GM20000 (cell line): ENCODE measurements at places on chromosomes 3 and 15.
A peak's percentile ranks its signal among the peaks of the same experiment; 100 is the strongest.

DNA sequence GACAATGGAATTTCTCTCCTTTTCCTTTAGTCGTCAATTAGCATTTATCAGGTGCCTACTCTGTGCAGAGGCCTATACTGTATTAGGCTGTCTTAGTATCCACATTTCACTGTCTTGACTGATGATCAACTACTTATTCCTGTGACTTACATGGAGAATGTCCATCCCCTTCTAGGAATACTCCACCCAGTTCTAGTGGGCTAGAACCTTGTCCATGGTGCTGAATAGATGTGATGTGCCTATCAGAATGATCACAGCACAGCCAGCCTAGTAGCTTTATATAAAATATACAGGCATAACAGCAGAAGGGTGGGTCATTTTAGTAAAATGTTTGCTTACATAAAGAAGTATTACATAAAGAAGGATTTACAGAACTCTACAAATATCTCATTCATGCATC, 621.4 kb downstream of the PDCD6IP start:
- DNase-seq, result no peak

- no peak for DNase-seq
Observed at GRCh38 chr15:81224232-81224631, 27.6 kb downstream of the IL16 start.

DNA sequence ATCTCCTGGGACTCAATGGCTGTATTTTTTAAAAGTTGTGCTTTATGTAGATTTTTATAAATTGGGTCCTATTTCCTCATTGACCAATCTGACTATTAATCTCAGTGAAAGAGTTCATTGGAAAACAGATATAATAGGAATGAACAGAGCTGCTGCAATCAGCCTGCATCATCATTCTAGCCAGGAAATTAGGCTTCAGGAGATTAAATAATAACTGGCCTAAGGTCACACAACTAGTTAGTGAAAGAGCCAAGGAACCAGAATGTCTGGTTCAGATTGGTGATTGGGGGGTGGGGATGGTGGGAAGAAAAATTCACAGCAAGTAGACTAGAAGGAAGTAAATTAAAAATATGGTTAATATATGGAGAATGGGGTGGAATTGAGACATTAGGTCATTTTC, 180.9 kb upstream of the ROPN1 start:
- DNase-seq, result no peak

DNA sequence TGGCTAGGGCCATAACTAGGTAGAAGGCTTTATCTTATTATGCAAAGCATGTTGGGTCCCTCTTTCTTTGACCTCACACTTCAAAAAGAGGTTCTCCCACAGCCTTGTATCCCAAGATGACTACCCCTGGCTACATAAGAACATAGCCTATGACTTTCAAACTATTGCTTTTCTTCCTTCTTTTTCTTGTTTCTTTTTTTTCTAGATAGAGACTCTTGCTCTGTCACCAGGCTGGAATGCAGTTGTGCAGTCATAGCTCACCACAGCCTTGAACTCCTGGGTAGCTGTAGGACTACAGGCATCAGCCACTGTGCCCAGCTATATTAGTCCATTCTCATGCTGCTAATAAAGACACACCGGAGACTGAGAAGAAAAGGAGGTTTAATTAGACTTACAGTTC, 47.2 kb downstream of the DIPK2A start:
- no peak for DNase-seq

DNA sequence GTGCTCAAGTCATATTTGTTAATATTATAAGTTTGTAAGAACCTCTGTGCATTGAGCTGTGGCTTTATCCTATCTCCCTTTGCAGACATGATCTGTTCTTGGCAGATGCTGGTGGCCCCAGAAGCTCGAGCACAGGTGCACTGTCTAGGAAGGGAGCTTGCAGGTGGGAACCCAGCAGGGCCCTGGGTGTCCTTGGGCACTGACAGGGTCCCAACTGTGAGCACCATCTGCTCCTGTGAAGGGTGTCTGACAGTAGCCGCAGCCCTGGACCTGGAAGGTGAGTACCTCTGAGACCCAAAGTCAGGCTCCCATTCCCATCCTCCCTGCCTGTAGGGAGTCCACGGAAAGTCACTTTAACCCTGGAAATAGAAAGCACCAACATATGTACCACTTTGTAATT, 2.4 kb upstream of the REC114 start:
- no peak for DNase-seq

DNA sequence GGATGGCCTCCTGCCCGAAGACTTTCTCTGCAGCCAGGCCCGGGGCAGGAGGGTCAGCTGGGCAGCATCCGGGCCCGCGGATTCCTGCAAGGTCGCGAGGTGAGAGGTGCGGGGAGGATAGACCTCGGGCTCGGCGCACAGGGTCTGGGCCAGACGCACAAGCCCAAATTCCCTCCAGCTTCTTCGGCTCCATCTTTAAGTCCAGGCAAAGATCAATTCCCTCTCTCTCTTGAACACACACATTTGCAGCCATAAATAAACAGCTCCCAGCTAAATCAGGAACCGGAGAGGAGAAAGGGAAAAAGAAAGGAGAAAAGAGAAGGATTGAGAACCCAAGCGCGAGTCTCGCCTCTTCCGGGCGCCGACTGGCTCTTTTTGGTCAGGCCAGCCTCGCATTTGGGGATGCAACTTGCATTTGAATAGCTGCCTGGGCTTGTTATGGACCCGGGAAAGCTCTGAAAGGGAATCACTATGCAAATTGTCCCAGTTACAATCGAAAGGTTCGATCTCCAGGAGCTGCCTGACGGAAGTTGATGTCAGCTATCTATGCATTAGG, 14.5 kb upstream of the ONECUT1 start:
- peak; percentile 33 for DNase-seq

DNA sequence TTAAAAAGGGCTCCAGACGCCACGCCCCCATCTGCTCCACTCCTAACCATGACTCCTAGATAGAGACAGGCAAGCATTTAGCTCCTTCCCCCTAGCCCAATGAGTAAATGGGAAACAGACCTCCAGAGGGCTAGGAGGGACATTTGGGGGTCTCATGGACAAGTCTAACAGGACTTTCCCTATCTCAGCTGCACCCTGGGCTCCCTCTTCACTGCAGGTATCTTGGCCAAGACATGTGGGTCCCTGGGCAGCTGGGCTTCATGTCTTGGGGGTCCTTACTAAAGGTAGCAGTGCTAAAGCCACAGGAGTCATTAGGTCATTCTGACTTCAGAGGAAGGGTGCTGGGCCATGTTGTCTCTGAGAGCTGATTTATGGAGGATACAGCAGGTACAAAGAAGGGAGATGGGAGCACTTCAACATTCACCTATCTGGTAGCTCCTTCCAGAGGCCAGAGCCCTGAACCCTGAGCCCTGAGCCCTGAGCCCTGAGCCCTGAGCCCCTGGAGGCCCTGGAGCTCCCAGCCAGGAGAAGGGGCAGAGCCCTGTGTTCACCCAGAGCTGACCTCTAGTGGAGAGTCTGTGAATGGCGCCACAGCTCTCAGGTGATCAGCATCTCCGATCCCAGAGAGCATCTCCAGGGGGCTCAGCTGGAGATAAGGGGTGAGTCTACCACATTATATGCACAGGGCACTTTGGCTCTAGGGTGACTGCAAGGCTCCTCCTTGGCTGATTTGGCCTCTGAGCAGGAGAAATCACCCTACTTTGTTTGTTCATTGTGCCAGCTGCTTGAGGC, 40.1 kb upstream of the EPHB1 start:
- peak; percentile 60 for DNase-seq

DNA sequence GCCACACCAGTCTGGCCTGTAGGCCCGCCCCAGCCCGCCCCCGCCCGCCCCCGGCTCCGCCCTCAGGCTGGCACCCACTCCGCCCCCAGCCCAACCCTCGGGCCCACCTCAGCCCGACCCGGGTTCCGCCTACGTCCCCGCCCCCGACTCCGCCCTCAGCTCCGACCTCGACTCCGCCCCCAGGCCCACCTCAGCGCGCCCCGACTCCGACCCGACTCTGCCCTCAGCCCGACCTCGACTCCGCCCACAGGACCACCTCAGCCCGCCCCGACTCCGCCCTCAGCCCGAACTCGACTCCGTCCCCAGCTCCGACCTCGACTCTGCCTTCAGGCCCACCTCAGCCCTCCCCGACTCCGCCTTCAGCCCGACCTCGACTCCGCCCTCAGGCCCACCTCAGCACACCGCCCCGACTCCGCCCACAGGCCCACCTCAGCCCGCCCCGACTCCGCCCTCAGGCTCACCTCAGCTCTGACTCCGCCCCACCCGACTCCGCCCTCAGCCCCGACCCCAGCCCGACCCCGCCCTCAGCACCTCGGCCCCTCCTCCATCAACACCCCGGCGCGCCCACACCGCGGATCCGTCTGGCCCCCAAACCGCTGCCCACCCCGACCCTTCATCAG, at the start of gene RAB43:
Gene RAB43, minus strand, starts transcription at position 13 of the 620 bp plus-strand sequence. CDS start 315 bp downstream, outside the sequence.
- DNase-seq, result peak; percentile 97

DNA sequence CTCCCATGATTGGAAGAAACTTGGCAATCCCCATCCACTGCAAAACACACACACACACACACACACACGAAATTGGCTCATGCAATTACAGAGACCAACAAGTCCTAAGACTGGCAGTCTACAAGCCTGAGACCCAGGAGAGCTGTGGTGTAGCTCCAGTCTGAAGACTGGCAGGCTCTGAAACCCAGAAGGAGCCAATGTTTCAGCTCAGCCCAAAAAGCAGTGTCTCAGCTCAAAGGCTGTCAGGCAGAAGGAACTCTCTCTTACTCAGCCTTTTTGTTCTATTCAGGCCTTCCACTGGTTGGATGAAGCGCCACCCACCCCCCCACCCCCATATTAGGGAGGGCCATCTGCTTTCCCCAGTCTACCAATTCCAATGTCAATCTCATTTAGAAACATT, 32.1 kb downstream of the MESD start:
- DNase-seq, result no peak

GRCh38 chr15:47670365-47670764, 46.9 kb upstream of the SEMA6D start:
- no peak for DNase-seq

DNA sequence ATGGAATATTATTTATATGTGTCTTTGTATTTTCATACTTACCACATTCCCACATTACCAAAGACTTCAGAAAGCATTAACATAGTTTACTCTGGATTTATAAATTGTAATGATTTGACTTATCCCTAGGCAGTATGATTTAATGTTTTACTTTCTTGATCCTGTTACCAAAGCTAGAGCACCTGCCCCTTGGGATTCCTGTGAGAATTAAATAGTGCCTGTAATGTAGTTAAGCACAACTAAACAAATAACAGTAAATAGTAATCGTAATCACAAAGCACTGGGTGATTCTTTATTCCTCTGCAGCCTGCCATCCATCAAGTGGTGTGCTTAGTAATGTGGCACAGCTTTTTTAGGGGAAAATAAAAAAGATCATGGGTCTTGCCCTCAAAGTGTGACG, 39.1 kb downstream of the ATP2C1 start:
- no peak for DNase-seq

GRCh38 chr15:96213045-96213444, 117.5 kb upstream of the NR2F2 start:
- DNase-seq, result no peak

- no peak for DNase-seq
Observed at GRCh38 chr3:51276046-51276445, 109.0 kb upstream of the MANF start.

DNA sequence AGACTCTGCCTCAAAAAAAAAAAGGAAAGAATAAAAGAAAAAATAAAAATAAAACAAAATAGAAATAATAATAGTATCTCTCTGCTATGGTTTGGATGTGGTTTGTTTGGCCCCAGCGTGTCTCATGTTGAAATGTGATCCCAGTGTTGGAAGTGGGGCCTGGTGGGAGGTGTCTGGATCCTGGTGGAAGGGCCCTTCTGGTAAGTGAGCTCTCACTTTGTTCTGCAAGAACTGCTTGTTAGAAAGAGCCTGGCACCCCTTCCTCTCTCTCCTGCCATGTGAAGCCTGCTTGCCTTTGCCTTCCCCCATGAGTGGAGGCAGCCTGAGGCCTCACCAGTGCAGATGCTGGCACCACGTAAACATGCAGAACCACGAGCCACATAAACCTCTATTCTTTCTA, 26.3 kb downstream of the TMEM44 start:
- DNase-seq, result no peak

DNA sequence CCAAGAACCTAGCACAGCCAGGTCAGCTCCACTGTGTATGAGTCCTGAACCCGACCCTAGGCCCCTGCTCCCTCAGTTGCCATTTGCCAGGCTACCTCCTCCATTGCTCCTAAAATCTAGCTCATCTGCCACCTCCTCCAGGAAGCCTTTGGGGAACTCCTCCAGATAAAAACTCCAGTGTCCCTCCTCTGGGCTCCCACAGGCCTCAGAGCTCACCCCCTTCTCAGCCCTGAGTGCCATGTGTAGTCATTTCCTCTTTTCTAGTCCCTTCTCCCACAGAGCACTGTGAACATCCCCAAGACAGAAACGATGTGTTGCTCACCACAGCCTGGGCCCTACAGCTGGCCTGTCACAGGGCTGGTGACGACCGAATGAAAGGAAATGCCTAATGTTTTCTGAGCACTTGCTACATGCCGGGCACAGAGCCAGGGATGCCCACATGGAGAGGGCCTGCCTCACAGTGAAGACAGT, 61.0 kb downstream of the IQSEC1 start:
- DNase-seq, result peak; percentile 48

DNA sequence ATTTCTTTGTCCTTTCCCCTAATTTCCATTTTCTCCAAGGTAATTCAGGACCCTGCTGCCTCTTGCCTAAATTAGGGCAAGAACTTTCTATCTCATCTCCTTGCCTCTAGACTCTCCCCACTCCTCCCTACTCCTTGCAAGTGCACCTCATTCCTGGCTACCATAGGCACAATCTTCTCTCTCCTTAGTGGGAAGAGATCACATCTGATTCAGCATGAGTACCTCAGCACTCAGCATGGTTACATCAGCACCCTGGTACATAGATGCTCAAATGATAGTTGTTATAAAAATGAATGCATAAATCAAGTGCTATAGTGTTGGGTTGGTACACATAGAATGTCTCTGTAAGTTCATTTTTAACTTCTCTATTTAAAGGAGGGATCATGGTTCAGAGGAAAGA, 313.4 kb upstream of the RASGRP1 start:
- no peak for DNase-seq

GRCh38 chr3:178079966-178080365, 456.3 kb upstream of the KCNMB2 start:
- DNase-seq, result no peak

GRCh38 chr15:65286069-65286703, 497 bp downstream of the PARP16 start:
- no peak for DNase-seq

- no peak for DNase-seq
Observed at GRCh38 chr3:25548836-25549235, 115.9 kb downstream of the TOP2B start.

DNA sequence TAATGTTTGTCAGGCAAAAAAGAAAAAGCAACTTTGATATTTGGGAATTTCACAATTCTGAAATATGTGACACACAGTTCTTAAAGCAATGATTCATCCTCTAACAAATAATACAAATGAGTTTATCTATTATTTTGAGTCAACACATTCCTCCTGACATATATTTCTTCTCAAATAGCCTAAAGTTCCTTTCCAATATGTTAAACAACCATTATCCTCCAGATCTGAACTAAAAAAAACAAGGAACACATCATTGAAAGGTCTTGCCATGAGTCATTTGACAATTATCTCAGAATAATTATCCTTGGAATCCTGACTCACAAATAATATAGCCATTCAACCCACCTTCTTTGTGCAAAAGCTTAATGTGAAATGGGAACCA, 208.7 kb upstream of the CDIN1 start:
- DNase-seq, result no peak

GRCh38 chr3:72058493-72059081, 273.6 kb upstream of the PROK2 start:
- no peak for DNase-seq
